Activated CD4-positive, alpha-beta T cell treated with anti-CD3 and anti-CD28 coated beads, Interleukin-2, amount 10 ng/mL, durations not matched to agents 24 days and 14 days (primary cell): ENCODE measurements at places on chromosomes 1 and 21.

DNA sequence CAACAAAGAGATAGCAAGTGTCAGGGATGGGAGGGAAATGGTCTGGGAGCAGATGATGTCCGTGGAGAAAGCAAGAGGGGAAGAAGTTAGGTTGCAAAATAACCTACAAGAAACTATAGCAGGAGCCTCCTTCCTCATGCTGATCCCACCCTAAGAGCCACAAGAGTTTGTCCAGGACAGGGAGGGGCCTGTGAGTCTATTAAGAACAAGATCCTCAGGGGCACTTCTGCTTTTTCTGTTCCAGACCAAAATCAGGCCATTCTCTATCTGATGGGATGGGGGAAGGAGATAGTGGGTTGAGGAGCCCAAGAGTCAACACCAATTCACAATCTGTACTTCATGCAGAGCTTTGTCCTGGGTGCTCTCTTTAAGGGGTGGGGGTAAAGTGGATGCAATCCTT, 7.7 kb upstream of the ATP1A4 start:
- H3K36me3 ChIP-seq = no peaks in the 10 kb centered on the region
- H3K4me1 ChIP-seq = no peaks in the 10 kb centered on the region
- no peak overlapping the region for H3K4me3 ChIP-seq
- DNase-seq = no peak

DNA sequence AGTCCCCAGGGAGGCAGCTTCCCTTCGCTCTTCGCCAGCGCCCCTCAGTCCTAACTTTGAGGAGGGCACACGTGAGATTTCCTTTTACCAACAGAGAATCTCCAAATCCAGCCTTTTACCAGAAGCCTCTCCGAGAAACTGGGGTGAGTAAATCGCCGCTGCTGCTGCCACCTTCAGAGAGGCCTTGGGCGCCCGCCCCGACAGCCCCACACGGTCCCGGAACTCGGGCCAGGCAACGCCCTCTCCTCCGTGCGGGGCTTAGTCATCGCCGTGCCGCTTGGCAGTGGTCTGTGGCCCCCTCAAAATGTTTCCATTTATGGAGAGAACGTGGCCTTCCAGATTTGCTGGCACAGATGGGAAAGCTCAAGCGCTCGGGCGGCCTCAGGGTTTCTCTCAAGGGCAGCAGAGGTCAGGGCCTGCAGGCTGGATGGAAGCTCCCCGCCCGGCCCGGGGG, 41.4 kb upstream of the COL6A2 start:
- no peak overlapping the region for H3K27ac ChIP-seq
- DNase-seq = no peak
- H3K4me3 ChIP-seq = no peak overlapping the region
- H3K36me3 ChIP-seq = no peaks in the 10 kb centered on the region
- H3K4me1 ChIP-seq = peaks cover 13% of the 10 kb centered on the region

DNA sequence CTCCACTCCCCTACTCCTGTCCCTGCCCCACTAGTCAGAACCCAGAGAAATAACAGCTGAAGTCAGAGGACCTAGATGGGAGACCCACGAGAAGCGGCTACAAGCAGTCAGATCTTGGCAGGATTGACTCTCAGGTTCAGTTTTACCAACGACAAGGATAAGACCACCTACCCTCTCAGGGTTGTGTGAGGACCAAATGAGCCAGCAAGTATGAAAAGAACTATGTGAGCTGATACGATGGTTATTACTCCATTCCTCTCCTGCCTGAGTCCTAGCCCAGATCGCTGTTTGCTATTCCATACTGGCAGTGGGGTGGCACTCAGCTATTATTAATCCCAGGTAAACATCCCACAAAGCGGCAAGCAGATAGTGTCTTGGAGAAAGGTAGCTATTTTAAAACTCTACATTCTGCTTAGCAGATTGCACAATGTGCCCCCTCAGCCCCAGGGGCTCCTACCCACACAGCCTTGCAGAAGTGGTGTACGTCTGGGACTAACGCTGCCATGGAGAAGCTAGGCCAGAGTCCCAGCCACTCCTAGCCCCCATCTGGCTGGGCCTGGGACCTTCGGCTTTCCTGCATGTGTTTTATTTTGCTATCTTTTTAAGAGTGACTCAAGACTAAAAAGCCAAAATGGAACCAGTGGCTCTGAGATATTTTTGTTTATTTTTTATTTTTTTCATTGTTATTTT, 58.9 kb downstream of the CD46 start:
- H3K27me3 ChIP-seq = no peaks in the 10 kb centered on the region
- no peak overlapping the region for H3K4me3 ChIP-seq
- H3K36me3 ChIP-seq = peaks cover 50% of the 10 kb centered on the region
- H3K4me1 ChIP-seq = peaks cover 44% of the 10 kb centered on the region

DNA sequence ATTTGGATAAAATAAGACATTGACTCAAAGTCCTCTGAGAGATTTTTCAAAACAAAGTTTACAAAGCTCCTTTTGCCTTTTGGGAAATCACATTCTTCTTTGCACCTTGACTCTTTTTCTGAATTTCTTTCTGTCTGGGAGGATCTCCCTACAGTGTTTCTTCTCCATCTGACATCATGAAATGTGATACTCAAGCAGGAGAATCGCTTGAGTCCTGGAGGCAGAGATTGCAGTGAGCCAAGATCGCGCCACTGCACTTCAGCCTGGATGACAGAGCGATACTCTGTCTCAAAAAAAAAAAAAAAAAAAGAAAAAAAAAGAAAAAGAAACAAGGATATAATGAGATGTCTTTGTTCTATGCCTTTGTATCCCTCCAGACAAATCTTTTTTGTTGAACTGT, 13.3 kb upstream of the GRIK1 start:
- H3K36me3 ChIP-seq = no peaks in the 10 kb centered on the region
- no peaks in the 10 kb centered on the region for H3K4me1 ChIP-seq
- DNase-seq = no peak

DNA sequence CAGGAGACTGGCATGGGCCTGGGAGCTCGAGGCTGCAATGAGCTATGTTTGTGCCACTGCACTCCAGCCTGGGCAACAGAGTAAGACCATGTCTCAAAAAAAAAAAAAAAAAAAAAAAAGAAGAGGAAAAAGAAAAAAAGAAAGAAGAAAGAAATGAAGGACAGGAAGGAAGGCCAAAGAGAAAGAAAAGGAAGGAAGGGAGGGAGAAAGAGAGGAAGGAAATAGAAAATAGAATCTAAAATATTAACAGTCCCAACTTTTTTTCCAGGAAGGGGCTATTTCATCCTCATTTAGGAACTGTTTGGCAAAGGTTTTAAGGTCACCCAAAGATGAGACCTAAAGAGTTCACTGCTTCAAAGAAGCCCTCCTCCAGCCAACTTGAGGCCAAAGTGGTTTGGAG, 2.5 kb downstream of the MUL1 start:
- H3K27ac ChIP-seq = no peak overlapping the region
- peaks cover 5% of the 10 kb centered on the region for H3K4me1 ChIP-seq
- no peak for DNase-seq

DNA sequence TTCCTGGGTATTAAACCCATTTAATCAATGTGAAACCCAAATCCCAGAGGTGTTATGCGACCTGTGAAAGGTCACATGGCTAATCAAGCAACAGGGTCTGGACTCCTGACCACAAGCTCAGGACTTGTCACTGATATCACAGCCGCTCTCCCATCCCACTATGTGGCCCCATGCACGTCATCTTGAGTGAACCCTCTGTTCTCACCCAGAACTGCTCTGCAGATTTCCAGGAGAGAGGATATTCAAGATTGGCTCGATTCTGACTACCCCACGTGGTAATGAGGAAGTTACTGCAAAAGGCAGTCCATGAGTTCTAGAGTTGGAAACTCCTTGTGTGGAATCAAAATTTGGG, 173.5 kb upstream of the ETV3 start:
- no peaks in the 10 kb centered on the region for H3K4me1 ChIP-seq
- no peak overlapping the region for H3K4me3 ChIP-seq
- no peaks in the 10 kb centered on the region for H3K36me3 ChIP-seq
- no peak overlapping the region for H3K27ac ChIP-seq

DNA sequence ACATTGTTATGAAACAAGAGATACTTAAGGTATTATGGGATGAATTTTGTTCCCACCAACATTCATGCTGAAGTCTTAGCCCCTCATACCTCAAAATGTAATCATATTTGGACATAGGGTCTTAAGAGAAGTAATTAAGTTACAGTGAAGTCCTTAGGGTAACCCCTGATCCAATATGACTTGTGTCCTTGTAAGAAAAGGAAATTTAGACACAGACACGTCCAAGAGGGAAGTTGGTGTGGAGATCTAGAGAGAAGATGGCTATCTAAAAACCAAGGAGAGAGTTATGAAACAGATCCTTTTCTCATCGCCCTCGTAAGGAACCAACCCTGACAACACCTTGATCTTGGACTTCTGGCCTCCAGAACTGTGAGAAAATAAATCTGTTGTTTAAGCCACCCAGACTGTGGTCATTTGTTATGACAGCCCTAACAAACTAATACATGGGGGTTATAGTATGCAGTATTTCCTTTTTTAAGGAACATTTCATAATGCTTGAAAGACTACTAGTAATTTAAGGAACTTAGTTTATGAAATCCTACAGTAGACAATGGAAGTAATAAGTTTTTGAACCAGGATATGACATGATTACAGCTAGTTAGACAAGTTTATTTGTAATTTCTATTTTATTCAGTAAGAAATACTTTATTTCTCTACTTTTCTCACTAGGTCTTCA, 875.5 kb upstream of the ADGRL2 start:
- H3K4me1 ChIP-seq = no peaks in the 10 kb centered on the region
- no peak for DNase-seq
- no peak overlapping the region for H3K4me3 ChIP-seq
- no peak overlapping the region for H3K27ac ChIP-seq
- no peaks in the 10 kb centered on the region for H3K27me3 ChIP-seq
- H3K36me3 ChIP-seq = no peaks in the 10 kb centered on the region

DNA sequence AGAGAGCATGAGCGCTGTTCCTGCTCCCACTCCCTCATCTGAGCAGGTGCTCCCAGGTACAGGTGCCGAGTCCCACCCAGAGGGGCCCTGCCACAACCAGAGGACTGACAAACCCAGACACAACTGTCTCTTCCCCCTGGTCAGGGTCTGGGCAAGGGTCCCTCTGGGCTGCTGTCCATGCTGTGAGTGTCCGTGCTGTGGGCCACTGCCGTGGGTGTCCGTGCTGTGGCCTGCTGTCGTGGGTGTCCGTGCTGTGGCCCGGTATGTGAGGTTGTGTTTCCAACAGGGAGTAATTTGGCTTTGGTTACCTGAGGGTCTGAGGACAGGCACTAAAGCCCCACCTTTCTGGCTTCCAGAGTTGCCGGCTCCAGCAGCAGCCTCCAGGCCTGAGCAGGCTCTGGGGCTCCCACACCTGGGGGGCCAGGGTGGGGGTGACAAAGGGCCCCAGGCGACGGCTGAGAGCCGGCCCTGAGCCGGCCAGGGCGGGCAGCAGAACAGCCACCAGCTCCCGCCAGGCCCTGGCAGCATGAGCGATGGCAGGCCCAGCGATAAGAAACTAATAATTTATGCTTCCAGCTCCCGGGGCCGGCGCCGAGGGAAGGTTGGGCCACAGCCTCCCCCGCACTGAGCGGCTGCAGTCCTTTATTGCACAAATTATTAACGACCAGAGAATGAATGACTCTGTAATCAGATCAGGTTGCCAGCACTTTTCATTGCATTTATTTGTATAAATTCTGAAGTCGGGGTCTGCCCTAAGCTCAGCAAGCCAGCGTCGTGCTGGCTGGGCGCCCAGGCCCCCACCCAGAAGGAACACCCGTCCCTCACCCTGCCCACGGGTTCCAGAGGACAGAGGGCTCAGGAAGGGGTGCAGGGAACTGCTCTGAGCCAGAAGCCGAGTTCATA, 7.3 kb upstream of the SAMD11 start:
- H3K36me3 ChIP-seq = no peaks in the 10 kb centered on the region
- peaks cover 10% of the 10 kb centered on the region for H3K4me1 ChIP-seq
- no peak for DNase-seq
- no peak overlapping the region for H3K4me3 ChIP-seq

- H3K4me1 ChIP-seq = no peaks in the 10 kb centered on the region
- peaks cover 2% of the 10 kb centered on the region for H3K27me3 ChIP-seq
- H3K27ac ChIP-seq = no peak overlapping the region
- H3K36me3 ChIP-seq = no peaks in the 10 kb centered on the region
- no peak for DNase-seq
These were observed 48.6 kb upstream of the LMO4 start for GRCh38 chr1:87279966-87280535.

DNA sequence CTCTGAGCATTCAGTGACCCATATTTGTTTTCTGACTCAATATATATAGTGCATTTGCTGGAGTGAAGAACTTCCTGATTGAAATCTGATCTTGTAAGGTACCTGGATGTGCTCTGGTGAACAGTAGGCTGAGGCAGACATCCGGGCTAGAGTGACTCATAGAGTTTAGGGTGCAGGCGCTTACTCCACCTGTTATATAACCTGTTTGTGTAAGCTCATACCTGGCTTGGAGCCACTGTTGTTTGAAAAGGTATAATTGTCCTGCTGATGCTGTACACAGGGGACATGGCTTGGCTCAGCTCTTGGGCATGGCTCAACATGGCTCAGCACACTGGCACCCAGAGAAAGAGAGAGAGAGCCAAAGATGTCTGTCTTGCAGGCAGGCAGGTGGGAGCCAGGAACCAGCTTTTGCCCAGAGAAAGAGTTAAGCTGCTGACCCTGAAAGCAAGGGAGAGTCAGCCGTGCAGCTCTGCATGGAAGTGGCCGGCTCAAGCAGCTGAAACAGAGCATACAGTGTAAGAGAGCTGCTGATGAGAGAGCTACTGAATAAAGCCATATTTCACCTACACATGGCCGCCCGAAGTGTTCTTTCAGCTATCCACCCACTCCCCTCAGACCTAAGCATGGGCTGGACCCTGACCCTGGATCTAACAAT, 43.2 kb downstream of the GJA5 start:
- H3K4me3 ChIP-seq = no peak overlapping the region
- H3K36me3 ChIP-seq = no peaks in the 10 kb centered on the region
- DNase-seq = no peak
- H3K27me3 ChIP-seq = peaks cover 22% of the 10 kb centered on the region
- H3K4me1 ChIP-seq = peaks cover 7% of the 10 kb centered on the region
- no peak overlapping the region for H3K27ac ChIP-seq

GRCh38 chr1:26582836-26583460, 53.4 kb downstream of the RPS6KA1 start:
- peaks cover 4% of the 10 kb centered on the region for H3K36me3 ChIP-seq
- peaks cover 2% of the 10 kb centered on the region for H3K27me3 ChIP-seq
- H3K4me1 ChIP-seq = peaks cover 48% of the 10 kb centered on the region

GRCh38 chr1:223444411-223444810, 51.2 kb downstream of the CCDC185 start:
- no peak overlapping the region for H3K27ac ChIP-seq
- no peaks in the 10 kb centered on the region for H3K36me3 ChIP-seq
- H3K4me3 ChIP-seq = no peak overlapping the region

DNA sequence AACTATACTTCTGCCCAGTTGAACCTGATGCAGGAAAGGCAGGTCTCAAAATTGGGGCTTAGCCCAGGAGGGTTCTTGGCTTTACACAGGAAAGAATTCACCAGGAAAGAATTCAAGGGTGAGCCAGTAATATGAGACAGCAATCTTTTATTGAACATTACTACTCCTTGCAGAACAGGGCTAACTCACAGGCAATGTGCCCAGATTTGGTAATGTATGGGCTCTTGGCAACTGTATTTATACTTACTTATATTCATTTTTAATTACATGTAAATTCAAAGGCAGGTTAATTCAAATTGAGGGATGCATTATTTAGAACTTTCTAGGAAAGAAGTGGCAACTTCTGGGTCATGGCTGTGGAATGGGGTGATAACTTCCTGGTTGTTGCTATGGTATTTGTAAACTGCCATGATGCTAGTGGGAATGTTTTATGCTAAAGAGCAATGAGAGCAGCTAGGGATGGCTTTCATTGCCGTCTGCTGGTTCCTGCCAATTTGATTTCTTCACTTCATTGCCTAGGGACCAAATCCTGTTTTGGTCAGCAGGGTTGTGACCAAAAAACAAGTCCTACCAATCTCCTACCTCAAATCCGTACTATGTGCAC, 107.5 kb downstream of the CHRM3 start:
- H3K4me1 ChIP-seq = no peaks in the 10 kb centered on the region
- no peaks in the 10 kb centered on the region for H3K27me3 ChIP-seq
- H3K4me3 ChIP-seq = no peak overlapping the region
- H3K36me3 ChIP-seq = no peaks in the 10 kb centered on the region
